Fibroblast of the aortic adventitia (primary cell): ENCODE measurements at places on chromosomes 16 and 17.

DNA sequence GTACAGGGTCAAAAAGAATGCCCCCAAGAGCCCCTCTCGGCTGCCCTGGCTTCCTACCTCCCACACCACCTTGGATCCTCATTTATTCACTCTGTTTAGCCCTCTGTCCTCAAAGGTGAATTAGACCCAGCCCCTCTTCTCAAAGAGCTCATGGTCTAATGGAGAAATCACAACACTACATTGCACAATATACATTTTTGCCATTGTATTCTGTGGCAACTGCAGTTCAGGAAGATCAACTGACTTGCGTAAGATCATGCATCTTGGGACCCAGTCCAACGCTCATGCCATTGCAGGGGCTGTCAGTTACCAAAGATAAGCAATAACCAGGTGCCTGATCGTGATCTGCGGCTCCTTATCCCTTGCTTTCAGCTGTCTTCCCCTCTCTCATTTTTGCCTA is 1.4 kb downstream of the KRT38 start:
- no peak for DNase-seq

DNA sequence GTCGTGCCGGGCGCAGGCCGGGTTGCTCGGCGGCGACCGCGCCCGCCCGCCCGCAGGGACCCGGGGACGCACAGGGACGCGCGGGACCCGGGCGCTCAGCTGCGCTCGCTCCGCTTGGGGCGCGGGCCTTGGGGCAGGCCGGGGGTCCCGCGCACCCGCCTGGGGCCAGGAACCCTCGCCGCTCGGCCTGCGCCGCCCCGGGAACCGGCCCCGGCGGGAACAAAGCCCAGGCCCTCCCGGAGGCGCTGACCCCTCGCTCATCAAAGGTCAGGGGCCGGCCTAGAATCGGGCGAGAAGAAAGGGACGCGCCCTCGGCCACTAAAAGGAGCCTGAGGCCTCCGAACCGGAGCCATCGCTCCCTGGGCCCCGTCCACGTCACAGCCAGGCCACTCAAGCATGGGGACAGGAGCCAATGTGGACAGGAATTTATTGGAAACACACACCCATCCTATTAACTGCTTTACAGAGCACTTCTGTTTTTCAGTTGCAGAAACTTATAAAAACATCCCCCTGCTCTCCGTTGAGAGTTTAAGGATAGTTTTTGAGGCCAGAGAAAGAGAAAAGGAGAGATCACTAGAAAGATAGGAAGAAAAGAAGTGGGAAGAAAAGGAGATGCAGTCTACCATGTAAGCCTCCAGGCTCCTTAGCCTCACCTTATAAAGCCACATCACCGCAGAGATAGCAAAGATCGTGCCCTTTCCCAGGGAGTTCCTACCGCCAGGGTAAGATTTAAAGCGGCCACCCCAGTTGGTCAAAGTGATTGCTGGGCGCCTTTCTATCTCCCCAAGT is 558 bp upstream of the ZFHX3 start:
- peak; percentile 43 for DNase-seq

- DNase-seq = no peak
Measured at GRCh38 chr16:73064994-73065545, 17.1 kb upstream of the ZFHX3 start.

GRCh38 chr17:28057731-28058246 is 15.3 kb downstream of the NLK start:
- DNase-seq = peak; percentile 20

DNA sequence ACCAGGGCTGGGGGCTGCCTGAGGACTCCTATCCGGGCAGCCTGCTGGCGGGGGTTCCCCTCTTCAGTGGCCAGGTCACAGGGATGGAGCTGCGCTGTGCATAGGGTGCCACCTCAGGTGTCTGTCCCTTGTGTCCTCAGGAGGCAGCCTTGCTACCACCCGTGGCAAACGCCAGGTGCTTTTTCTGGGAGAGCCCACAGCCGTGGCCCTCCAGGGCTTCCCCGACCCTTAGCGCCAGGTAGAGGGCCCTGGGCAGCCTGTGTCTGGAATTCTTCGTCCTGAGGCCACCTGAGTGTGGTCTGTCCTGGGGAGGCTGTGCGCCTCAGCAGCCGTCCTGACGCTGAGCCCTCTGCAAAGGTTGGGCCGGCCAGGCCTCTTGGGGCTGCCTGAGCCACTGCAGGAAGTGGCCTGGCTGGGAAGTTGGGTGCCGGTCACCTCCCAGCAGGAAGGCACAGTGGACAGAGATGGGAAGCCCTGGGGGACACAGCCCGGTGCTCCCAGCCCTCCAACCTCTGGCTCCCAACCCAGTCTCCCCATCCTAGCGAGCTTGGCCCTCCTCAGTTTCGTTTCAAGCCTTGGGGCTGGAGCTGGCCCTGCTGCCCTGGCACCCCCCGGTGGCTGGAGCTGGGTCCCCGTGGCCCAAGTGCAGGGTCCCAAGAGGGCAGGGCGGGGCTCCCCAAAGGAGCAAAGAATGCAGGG is 7.6 kb upstream of the BAIAP3 start:
- DNase-seq = no peak

DNA sequence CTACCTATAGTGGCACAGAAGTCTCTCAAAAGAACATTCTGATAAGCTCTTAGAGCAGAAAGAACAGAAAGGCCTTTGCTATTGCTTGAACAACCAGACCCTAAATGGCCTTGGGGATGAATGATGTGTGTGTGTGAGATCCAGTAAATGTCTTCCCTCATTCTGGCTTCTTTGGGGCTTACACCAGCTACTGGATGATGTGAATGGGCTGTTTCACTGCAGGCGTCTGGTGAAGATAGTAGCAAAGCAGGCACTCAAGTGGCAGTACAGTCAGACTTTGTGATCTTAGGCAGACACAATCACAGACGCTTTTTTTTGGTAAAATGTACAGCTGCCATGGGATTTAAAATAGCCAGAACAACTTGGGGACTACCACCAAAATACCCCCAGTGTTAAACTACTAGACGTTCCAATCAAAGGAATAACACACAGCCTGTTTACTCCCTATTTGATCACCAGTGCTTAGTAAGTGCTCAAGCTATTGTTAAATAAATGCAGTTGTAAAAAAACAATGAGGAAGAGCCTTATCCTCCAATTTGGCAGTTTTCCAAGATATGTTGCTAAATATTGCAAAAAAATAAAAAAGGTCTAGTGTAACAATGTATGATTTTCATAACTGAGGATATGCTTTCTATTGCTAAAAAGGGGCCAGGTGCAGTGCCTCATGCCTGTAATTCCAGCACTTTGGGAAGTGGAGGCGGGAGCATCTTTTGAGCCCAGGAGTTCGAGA is 17.9 kb downstream of the NDUFAB1 start:
- peak; percentile 72 for DNase-seq

DNA sequence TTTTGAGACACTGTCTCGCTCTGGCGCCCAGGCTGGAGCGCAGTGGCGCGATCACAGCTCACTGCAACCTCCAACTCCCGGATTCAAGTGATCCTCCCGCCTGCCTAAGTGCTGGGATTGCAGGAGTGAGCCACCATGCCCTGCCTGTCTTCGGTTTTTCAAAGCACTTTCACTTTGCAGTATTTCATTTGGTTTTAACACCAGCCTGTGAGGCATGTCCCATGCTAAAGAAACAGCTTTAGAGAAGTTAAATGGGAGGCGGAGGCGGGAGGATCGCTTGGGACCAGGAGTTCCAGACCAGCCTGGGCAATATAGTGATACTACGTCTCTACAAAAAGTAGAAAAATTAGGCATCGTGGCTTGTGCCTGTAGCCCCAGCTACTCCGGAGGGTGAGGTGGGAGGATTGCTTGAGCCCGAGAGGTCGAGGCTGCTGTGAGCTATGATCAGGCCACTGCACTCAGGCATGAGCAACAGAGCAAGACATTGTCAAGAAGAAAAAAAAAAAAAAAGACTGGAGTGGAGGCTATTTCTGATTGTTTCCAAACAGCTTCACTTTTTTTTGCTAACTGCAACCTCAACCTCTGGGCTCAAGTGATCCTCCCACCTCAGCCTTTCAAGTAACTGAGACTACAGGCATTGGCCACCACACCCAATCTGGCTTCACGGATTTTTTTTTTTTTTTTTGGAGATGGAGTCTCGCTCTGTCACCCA is 1.3 kb downstream of the METTL23 start:
- peak; percentile 50 for DNase-seq
